Activated CD4-positive, alpha-beta T cell treated with anti-CD3 and anti-CD28 coated beads, Interleukin-10, Interleukin-2, amounts not matched to agents 100 ng/mL and 50 ng/mL, durations not matched to agents 16 hours and 8 hours (primary cell): ENCODE measurements at places on chromosomes 11 and 22.

DNA sequence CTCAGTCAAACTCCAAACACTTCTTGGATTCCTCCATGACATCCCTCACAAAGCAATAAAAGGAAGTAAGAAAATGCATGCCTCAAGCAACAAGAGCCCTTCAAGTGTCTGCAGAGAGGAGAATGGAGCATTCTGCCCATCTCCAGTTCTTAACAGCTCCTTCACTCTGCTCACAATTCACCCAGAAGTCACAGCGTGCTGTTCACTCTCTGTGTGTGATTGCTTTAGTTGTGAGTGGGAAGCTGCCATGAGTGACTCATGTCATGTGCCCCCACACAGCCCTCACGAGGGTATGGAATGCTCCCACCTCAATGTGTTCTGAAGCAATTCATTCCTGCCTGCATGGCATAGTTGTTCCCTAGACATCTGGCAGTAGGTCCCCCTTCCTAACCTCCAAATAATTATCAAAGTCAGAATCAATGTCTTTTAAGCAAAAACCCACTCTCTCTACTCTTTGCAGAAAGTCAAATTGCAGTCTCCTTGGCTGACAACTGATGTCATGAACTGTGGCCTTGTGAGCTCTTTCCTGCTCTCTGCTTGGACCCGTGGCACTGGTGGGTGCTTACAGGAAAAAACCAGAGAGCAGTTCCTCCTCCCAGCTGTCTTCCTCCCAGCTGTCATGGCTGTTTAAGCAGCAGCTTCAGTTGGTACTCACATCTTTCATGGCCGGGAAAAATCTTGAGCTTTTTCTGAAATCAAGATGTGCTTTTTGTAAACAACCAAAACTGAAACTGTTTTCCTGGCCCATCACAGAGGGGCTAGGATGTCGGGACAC is 112.1 kb upstream of the SPON1 start:
- no peak for DNase-seq

DNA sequence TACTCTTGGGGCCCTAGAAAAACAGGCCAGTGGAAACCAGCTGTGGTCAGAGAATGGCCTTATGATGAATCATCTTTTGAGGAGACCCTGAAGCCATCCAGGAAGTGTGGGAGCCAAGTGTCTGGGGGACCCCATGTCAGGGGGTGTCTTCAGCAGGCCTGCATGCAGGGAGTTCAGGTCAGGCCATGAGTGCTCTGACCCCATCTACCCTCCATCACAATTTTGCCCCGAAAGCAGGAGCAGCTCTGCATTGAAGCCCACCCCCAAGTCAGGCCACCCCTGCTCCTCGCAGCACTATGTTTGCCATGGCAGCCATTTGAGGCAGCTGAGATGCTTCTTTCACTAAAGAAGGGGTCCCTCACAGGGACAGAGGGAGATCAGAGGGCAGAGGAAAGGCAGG is 41.3 kb downstream of the CHST1 start:
- DNase-seq: no peak

DNA sequence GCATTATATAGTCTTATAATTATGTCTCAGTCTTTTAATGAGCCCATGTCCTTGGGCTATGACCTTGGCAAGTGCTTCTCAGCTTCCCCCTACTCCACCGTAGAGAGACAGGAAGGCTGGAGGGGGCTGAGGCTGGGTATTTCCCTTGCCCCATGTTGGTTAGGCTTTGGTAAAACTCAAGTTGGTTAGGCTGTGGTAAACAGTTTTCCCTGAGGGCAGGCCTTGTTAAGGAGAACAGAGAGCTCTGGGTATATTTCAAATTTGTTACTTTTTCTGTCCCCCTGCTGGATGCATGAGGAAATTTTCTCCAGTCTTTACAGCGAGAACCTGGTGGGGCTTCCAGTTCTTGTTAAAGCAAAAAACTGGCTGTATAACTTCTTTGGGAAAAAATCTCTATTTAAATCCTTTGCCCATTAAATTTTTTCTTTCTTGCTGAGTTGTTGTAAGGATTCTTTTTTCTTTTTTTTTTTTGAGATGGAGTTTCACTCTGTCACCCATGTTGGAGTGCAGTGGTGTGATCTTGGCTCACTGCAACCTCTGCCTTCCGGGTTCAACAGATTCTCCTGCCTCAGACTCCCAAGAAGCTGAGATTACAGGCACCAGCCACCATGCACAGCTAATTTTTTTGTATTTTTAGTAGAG is 12.2 kb upstream of the DCHS1 start:
- peak; percentile 74 for DNase-seq

GRCh38 chr11:118927554-118928100 is 1.9 kb upstream of the BCL9L start:
- no peak for DNase-seq

GRCh38 chr11:64031001-64031400 is 4.7 kb upstream of the FLRT1 start:
- no peak for DNase-seq

- DNase-seq: no peak
These were observed 160.5 kb upstream of the DDI1 start for GRCh38 chr11:103875855-103876510.

- DNase-seq: no peak
These were observed 10.0 kb upstream of the BACE1-AS start for GRCh38 chr11:117281159-117281558.

DNA sequence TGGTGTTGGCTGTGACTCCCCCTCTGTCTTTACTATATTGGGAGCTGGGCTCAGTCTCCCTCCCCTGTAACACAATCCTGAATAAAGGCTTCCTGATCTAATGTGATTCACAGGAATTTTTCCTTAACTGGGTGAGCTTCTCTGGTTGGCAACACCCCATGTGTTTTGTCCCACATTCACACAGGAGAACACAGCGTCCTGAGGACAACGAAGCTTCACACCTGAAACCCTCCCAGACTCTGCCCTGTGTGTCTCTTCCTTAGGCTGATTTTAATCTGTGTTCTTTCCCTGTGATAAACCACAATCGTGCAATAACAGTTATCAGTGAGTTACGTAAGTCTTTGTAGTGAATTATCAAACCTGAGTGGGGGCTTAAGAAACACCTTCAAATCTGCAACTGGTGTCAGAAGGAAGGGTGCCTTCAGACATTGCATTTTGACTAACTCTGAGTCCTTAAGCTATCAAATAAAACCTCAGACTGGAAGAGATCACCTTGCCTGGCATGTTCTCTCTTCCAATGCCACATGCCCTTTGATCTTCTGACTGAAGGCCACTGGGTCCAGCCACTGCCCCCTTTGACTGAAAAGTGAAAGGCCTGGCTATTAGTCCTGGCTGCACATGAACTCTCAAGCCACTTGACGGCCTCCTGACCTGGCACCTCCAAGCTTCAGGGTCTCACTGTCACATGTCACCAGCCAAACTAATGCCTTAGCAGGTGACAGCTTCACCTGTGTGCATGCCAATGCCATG is 17.3 kb downstream of the APOL3 start:
- no peak for DNase-seq

DNA sequence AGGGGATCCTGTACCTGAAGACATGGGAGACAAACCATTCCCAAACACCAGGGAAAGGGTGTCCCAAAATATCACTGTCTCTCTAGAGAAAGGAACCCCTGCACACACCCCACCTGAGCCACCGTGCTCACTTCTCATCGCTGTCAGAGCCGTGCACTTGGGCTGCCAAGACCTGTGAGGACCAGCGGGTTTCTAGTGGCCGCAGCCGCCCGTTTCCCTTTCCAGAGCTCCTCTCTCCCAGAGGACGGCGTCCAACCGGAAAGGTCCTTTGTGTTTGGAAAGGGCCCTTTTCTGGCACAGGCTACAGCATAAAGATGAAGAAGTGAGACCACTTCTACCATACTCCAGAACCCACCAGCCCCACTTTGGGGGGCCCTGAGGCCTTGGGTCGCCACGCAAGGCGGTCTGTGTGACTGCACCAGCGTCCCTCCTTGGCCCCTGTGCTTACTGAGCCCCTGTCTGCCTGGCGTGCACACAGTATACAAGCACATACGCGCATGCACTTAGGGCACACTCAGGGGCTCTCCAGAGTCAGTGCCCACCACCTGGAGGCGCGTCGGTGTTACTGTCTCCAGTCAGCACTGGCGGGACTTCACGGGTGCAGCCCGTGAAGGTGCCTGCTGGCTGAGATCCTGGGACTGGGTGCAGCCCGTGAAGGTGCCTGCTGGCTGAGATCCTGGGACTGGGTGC is 381.8 kb downstream of the TBC1D22A start:
- no peak for DNase-seq

GRCh38 chr22:50674130-50674500 is 1.5 kb downstream of the SHANK3 start:
- DNase-seq: no peak

DNA sequence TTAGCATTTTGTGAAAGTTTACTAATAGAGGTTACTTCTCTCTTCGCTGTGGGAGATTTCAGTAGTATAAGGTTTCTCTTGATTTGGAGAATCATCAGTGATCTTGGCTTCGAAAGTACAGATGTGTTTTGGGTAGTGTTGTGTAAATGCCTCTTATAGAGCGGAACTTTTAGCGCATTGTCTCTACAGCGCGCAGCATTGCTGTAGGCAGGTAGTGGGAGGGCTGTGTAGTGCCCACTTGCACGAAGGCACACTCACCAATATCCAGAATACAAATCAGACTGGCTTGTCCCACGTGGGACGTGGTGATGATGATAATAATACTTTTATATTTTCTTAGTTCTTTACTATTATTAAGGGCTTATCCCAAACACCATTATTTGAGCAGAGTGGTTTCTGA is 51.4 kb downstream of the FAM83F start:
- no peak for DNase-seq

DNA sequence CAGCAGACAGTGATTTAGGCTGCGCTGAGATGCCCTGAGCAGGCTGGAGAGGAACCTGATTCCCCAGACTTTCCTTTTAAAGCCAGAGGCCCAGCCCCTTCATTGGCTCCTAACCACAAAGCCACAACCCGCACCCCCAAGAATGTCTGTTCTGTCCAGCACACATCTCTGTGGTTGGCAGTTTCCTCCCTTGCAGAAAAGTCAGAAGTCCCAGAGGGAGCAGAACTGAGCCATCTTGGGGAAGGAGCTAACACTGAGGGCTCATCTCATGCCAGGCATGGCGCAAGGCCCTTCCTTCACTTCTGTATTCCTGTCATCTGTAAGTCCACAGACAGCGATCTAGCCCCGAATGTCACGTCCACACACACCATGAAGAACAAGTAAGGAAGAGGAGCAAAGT is 97.1 kb upstream of the SYT13 start:
- DNase-seq: peak; percentile 6

GRCh38 chr11:93099806-93100205 is 98.0 kb downstream of the SLC36A4 start:
- DNase-seq: no peak

DNA sequence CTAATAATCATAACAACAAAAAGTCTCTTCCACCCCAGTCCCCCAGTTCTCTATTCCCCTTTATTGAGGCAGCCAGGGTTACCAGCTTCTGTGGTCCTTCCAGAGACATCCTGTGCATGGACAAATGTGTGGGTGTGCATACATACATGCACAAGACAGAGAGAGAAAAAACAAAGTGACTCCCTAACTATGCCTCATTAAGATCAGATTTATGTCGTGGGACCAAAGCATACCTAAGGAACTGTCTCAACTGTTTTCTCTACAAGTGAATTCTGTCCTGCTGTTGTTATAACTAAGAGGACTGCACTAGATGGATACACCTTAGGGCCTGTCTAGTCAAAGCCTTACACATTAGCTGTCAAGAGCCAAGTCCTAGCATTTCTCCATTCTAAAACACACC is 106.7 kb downstream of the MRTFA start:
- DNase-seq: no peak

DNA sequence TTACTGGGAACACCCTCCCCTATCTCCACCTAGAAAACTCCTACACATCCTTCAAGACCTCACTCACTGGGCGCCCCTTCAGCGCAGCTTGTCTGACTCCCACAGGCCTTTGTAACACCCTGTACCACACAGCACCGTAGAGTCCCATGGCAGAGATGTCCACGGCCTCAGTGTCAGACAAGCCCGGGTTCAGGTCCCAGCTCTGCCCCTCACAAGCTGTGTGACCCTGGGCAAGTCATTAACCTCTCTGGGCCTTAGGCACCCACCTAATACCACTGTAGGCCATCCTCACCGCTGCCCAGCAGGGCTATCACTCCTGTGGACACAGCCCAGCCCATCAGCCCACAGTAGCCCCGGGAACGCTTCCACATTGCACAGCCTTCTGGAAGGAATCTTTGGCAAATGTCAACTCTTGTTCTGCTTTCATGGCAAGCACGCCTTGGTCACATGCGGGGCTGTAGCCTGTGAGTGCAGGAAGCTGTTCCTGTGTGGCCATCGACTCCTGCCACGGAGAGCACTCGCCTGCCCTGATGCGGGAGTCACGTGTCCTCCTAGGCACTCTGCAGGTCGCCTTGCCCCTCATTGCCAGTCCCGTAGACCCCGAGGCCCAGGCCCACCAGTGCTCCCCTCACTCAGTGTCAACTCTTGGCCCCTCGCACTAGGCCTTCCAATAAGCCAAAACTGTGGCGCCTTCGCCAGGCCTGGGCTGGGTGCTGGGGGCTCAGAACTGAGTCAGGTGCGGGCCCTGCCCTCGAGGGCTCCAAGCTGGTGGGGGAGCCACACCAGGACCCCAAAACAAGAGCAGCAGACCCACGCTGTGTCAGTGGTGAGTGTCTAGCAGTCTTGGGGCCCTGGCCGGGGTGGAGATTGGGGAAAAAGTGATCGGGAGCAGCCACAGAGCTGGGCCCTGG is 32.9 kb upstream of the RFPL3 start:
- no peak for DNase-seq

DNA sequence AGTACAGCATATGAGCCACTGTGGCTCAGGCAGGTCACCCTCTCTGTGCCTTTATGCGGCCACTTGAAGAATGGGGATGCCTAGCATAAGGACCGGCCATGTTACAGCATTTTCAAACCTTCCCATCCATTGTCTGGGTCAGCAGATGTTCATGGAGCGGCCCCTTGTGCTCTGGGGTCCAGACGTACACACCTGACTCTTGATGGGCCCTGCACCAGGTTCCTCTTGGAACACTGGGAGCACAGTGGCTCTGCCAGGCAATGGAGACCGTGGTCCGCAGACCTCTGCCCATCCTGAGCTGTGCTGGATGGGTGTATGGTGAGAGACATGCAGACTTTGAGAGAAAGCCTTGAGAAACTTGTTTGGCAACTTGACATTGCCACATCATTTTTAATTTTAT is 9.8 kb downstream of the PRDM11 start:
- no peak for DNase-seq

- no peak for DNase-seq
These were observed 40.9 kb downstream of the ATG13 start for GRCh38 chr11:46658259-46658658.

DNA sequence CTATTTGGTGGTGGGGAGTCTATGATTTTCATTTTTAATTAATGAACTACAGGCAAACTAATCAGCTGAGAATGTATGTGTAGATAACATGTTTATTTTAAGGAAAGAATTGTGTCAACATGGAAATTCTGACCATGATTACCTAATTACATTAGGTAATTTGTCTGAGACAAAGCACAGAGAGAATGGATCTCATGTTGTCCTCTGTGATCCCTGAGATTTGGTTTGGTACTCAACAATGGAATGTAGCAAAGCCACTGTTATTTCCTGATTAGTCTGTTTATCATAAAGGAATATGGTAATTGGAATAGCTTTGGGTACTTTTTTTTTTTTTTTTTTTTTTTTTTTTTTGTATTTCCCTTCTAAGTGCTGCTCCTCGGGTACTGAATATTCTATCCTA is 718.8 kb upstream of the ARHGAP42 start:
- DNase-seq: no peak

- DNase-seq: no peak
These were observed 166.8 kb downstream of the MYO18B start for GRCh38 chr22:25908755-25909154.
